ENCODE measurements at places on chromosomes 16 and 17.

GRCh38 chr17:39626171-39627046, at the start of gene PPP1R1B:
Gene PPP1R1B, plus strand, starts transcription at chr17:39626952. Its CDS starts 441 bp downstream, at chr17:39627393.
- peak; percentile 41 for DNase-seq

GRCh38 chr17:35743626-35744328, 9.3 kb downstream of the GAS2L2 start:
- no peak for DNase-seq

DNA sequence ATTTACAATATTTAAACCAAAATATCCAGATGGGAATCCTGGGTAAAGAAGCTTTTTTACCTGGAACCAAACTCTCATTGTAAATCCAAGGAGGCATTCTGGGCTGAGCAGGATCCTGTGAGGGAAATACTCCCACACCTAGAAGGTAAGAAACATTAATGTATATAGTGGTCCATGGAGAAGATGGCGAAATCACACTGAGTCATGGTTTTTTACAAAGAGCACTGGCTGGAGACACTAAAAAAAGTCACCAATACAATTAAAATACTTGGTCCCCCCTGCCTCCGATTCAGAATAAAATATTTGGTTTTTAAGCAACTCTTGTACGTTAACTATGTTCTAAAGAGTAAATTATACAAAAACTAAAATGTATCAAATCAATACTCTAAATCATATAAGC, 32.9 kb downstream of the SYNRG start:
- no peak for DNase-seq

GRCh38 chr16:49348408-49349176, 25.0 kb upstream of the C16orf78 start:
- DNase-seq = no peak

DNA sequence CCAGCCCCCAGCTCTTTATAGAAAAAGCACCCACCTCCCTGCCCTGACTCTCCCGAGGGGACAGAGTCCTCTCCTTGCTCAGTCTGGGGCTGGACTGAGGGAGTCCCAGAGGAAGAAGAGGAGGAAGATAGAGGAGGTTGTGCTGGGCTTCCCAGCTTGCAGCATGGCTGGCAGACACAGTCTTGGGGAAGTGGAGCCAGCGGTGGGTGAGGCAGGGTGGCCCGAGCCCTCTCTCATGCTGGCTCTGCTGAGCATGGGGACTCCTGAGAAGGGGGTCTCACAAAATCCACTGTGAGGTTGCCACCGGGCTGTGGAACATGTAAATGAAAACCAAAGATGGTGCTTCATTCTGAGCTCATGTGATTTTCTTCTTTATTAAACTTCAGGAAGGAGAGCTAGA, 398.5 kb downstream of the SLC39A11 start:
- no peak for DNase-seq

- DNase-seq = no peak
These were observed 6.6 kb upstream of the LIMD2 start for GRCh38 chr17:63706336-63707082.

GRCh38 chr16:71723537-71724319, 773 bp downstream of the PHLPP2 start:
- peak; percentile 72 for DNase-seq

- no peak for DNase-seq
These were observed 9.6 kb downstream of the MYO19 start for GRCh38 chr17:36525113-36525512.

- DNase-seq = no peak
These were observed 13.6 kb downstream of the OR1D5 start for GRCh38 chr17:3049705-3050295.

DNA sequence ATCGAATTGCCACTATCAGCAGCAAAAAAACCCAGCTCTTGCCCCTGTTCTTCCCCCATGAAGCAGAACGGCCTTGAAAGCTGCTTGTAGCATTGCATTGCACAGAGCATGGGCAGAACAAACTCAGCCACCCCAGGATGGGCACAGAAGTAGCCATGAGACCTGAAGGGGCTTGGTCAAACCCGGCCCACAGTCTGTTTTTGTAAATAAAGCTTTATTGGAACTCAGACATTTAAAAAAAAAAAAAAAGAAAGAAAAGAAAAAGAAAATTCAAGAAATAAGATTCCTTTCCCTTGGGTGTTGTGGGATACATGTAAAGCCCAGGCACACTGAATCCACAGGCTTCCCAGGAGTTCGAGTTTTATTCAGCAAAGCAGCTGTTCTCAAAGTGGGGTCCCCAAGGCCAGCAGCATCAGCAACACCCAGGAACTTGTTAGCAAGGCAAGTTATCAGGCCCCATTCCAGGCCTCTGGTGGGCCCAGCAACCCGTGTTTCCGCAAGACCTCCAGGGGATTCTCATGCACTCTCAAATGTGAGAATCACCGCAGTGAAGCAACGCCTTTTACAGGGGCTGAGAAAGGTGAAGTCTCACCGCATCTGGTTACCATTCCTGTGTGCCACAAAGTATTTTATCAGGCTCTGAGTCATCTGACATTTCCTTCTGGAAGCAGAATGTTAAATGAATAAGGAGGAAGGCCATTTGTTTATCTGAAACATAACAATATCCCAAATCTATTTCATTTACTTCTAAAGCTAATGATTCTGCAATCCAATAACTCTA, 108.2 kb downstream of the SLC39A11 start:
- no peak for DNase-seq

DNA sequence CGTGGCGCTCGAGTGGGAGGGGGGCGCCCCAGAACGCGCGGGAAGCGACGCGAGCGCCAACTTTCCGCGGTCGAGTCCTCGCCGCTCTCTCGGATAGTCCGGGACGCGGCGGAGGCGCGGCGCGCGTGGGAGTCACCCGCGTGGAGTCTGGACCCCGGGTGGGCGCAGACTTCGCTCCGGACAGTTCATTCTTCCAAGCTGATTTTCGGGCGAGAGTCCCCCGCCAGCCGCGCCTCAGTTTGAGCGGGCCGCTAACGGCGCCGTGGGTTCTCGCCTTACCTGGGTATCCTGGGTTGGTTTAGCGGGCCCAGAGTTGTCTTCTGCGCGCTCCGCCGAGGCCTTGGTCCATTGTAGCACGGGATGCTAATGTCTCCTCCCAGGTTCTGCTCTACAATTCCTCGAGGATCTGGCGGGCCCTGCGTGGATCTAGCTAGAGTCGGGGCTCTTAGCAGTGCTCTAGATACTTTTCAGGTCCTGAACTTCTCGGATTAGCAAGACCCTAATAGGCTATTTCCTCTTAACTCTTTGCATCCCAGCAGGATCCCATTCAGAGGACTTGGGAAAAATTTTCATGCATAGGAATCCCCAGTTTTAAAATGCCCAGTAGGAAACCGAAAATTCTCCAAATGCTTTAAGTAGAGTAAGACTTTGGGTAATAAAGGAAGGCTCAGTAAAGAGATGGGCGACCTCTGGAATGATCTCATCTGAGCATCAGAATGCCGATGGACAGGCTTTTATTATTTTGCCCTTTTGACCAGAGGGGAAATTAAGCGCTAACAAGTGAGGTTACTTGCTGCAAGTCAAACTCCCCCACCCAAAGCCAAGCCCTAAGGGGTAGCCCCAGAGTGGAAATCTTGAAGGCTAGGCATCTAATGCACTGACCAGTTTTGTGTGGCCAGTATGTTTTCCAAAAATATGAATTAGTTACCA, 537 bp upstream of the GJC1 start:
- DNase-seq = peak; percentile 6

GRCh38 chr16:56258508-56259424, 67.5 kb downstream of the GNAO1 start:
- no peak for DNase-seq

DNA sequence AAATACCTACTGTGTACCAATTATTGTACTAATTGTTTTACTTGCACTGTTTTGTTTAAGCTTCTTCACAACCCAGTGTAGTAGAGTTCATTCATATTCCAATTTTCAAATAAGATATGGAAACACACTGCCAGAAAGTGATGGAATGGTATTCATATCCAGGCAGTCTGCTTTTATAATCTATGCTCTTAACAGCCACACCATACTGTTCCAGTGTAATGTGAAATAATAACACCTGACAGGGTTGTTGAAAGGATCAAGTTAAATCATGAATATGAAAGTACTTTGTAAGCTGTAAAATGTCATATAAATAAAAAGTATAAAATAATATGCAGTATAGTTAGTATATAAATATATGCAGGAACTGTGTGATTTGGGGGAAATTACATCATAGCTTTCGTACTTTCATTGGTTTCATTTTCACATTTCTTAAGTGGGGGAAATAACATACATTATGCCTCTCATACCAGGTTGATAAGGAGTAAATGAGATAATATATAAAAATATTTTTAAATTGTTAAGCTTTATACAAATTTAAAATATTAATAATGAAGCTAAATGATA, 230.8 kb downstream of the TANC2 start:
- no peak for DNase-seq

- no peak for DNase-seq
These were observed 32.6 kb downstream of the IGF2BP1 start for GRCh38 chr17:49029801-49030200.

DNA sequence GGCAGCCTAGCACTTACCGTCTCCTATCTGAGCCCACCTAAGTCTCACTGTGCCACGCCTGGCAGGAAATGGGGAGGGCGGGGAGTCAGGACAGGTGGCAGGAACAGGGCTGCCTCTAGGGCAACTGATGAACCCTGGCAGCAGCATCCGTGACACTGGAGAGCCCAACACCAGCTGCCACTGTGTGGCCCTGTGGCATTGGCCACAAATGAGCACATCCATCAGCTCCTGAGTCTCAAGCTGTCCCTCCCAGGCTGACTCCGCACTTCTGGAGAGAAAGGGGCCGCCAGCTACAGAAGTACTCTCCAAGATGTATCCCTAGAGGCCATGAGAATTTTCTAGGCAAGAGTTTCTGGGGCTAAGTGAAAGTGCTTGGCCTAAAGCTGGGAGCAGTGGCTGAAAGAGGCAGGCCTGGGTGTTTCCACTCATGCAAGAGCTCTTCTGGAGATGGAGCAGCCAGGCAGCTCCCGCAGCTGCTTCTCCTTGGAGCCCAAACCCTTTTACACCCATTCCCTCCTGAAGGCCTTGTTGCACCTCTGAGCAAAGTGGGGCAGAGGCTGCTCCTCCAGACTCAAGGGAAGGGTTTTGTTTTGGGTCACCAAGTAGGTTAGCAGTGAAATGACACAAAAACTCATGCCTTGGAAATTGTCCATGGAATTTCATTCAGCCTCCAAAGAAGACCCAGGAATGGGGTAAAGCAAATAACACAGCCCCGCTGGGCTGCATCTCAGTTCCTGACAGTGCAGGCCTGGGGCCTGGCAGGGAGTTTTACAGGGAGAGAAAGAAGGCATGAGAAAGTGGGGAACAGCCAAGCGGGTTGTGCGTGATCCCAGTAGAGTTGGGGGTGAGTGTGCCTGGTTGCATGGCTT, 25.8 kb downstream of the PEMT start:
- no peak for DNase-seq

- no peak for DNase-seq
These were observed 19.0 kb downstream of the ADAD2 start for GRCh38 chr16:84209989-84210388.

All from activated CD4-positive, alpha-beta T cell treated with anti-CD3 and anti-CD28 coated beads, Interleukin-2, amount 50 U/mL, for 4 hours (primary cell).